ENCODE measurements at places on chromosomes 13 and 19.

- no peak for DNase-seq
Observed at GRCh38 chr13:73057284-73058063, 1.3 kb upstream of the KLF5 start.

DNA sequence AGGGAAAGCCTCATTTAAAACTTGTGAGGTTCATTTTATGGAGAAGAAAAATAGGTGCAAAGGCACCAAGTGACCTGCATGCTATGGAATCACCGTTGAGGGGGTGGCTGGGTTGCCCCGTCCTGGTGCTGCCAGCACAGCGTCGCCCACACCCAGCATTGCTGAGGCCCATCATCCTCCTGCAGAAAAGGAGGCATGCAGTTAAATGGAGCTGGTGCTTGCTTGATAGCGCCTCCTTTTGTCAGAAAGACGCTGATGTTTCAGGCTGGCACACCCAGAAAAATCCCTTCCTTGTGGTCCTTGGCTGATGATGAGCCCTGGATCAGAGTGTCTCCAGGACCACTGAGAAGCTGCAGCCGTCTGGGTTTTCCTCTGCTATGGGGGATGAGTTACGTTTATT is 36.9 kb downstream of the DHRS12 start:
- DNase-seq: no peak

DNA sequence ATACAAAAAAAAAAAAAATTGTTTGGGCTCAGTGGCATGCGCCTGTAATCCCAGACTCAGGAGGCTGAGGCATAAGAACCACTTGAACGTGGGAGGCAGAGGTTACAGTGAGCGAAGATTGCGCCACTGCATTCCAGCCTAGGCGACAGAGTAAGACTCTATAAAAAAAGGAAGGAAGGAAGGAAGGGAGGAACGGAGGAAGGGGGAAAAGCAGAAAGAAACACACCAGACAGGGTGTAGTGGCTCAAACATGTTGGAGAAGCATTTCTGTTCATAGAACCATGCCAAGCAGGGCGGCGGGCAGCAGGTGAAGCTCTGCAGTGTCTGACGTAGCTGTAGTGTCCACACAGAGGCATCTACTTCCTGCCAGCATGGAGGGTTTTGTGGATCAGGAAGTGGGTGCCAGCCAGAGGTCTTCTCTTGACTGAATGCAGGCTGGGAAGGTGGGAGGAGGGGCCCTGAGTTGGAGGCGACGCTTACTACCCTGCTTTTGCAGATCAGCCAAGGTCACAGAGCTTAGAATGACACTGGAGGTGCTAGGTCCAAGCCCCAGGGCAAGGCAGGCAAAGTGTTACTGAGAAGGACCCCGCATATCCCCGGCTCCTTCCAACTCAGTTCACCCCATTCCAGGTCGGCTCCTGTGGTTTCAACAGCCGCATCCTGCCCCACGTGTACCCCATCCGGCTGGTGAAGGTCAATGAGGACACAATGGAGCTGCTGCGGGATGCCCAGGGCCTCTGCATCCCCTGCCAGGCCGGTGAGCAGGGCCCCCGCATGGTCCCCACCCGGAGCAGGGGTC is 11.6 kb upstream of the PGLS start:
- DNase-seq: no peak

DNA sequence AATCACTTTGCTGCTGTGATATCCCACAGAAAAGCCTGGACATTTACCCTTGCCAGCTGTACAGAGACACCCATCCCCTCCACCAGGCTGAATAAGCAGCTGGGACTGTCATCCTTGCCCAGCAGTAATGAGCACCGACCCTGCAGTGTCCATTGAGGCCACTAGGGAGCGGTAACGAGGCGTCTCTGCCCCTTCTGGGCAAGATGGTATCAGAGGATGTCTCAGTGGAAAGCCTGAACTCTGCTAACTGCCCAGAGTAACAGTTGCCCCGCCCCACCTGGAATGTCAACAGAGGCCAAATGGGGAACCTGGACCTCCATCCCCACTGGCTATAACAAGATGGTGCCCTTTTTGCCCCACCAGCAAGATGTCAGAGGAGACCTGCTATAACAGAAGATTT is 22.8 kb upstream of the CEACAM20 start:
- no peak for DNase-seq

DNA sequence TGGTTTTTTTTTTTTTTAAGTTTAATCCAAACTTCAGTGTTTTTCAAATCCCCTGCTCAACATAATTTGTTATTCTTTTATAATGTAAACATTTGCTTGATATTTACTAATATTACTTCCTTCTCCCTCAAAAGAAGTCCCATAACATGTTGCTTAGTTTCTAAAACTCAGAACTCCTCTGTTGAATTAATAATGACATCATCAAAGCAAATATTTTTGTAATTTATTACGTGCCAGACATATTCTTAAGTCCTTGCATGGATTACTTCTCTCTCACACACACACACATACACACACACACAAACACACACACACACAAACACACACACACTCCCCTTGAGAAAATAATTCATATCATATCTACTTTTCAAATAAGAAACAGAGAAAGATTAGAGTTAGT is 1432.3 kb upstream of the SPRY2 start:
- DNase-seq: no peak

- no peak for DNase-seq
Observed at GRCh38 chr19:45474606-45475521, 7.1 kb downstream of the FOSB start.

DNA sequence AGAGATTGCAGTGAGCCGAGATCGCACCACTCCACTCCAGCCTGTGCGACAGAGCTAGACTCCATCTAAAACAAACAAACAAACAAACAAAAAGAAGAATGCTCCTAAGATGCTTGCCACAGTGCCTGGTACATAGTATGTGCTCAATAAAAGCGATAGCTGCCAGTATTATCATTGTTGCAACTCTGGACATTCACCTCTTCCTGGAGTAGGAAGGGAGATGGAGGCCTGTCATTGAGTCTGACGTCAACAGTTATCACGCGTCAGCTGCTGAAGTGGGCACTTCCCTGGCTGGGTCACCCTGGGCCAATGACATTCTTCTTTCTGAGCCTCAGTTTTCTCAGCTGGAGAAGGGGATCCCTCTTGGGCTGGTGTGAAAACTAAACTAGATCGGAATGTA is 4.2 kb upstream of the PLAUR start:
- DNase-seq: no peak

DNA sequence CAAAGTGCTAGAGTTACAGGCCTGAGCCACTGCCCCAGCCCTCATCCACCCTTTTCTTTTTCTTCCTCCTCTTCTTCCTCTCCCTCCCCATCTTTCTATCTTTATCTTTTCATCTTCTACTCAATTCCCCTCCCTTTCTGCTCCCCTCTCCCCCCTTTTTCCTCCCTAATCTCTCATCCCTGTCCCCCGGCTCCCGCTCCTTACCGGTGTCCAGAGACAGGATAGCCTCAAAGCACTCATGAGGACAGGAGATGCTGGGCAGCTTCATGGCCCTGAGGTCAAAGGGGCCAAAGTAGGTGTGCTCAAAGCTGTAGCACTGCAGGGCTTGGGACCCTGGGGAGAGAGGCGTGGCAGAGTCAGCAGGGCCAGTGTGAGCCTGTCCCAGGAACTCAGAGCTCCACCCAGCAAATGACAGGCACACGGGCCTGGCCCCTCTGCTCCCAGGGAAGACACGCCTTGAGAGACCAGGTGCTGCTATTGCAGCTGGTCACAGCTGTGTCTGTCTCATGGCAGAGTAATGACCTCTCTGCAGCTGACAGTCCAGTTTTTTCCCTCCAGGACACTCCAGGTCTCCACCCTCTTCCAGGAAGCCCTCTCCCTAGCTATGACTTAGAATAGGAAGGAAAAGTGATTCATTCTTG is 2.6 kb downstream of the LYPD5 start:
- DNase-seq: no peak

- no peak for DNase-seq
Observed at GRCh38 chr13:30222254-30222653, 85.1 kb downstream of the KATNAL1 start.

- DNase-seq: no peak
Observed at GRCh38 chr13:110811771-110812120, 98.2 kb downstream of the ING1 start.

GRCh38 chr13:40581277-40581579 is 85.2 kb downstream of the FOXO1 start:
- no peak for DNase-seq

DNA sequence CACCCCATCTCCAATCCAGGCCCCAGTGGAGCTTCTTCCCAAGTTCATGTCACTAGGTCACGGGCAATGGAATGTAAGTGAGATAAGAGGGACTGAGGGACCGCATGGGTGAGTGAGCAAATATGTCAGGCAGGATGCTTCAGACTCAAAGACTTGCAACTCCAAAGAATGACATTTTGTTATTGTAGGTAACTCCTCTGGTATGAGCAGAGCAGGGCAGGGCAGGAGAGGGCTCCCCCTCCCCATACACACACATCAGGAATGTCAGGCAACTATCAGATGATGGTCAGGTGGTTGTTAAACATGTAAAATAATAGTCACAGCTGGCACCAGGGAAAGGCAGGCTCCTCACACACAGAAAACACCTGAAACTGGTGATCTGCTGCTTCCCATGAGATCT is 10.6 kb downstream of the ERVV-2 start:
- no peak for DNase-seq

DNA sequence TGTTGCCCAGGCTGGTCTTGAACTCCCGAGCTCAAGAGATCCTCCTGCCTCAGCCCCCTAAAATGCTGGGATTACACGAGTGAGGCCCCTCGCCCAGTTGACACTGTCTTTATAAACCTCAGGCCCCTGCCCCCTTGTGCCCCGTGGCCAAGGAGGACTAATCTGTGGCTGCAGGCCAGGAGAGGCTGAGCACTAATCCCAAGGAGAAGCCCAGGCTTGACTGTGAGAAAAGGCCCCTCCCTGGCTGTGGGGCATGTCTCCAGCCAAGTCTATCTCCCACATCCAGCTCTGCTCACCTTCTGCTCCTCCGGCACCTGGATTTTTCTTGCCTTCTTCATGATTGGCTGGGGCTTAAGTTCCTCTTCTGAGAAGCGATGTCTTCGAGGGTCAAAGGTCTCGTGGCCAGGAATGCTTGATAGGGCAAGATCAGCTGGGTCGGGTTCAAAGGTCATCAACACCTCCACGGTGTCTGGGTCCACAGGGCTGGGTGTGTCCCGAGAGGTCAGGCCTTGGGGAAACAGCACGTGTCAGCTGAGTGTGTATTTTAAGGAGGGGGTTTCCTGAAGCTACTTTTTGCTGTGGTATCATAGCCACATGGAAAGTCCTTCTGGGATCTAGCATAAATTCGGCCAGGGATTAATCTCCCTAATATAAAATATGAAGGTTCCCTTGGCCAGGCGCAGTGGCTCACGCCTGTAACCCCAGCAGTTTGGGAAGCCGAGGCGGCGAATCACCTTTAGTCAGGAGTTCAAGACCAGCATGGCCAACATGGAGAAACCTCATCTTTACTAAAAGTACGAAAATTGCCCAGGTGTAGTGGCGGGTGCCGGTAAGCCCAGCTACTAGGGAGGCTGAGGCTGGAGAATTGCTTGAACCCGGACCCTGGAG is 3.8 kb downstream of the DBP start:
- DNase-seq: peak; percentile 36

- DNase-seq: no peak
Observed at GRCh38 chr13:41905600-41906254, 55.2 kb downstream of the VWA8 start.

- no peak for DNase-seq
Observed at GRCh38 chr19:50485284-50485955, 8.8 kb upstream of the GARIN5A start.

DNA sequence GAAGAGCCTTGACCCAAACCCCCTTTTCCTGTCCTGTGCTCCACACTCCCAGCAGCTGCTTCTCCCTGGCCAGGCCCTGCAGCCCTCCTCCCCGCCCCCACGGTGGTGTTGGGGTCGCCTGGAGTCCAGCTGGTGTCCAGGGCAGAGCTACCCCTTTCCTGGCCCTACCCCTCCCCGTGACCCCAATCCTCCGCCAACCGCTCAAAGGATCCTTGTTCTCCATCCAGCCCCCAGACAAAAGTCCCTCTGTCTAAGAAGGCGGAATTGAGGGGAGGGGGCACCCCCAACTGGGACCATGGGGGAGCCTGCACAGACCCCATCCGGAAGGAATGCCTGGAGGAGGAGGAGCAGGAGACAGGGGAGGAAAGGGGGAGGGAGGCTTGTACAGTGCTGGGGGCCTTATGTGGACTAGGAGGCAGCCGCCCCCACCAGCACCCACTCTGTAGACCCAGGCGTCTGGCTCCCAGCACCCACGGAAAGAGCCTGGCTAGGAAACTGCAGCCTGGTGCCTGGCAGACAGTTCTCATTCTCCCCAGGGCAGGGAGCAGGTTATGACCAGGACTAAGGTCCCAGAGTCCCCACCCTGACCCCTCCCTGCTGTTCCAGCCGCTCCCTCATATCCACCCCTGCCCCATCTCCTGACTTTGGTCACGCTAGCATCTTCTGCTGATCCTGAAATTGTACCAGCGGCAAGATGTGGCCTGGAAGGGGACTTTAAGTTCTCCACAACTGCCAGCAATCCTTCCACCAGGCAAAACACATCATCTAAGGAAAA is at the start of gene FXYD3:
TSS of gene FXYD3 (plus strand) at position 647 of the 775 bp plus-strand sequence. CDS start 3,554 bp downstream, outside the sequence.
- no peak for DNase-seq

DNA sequence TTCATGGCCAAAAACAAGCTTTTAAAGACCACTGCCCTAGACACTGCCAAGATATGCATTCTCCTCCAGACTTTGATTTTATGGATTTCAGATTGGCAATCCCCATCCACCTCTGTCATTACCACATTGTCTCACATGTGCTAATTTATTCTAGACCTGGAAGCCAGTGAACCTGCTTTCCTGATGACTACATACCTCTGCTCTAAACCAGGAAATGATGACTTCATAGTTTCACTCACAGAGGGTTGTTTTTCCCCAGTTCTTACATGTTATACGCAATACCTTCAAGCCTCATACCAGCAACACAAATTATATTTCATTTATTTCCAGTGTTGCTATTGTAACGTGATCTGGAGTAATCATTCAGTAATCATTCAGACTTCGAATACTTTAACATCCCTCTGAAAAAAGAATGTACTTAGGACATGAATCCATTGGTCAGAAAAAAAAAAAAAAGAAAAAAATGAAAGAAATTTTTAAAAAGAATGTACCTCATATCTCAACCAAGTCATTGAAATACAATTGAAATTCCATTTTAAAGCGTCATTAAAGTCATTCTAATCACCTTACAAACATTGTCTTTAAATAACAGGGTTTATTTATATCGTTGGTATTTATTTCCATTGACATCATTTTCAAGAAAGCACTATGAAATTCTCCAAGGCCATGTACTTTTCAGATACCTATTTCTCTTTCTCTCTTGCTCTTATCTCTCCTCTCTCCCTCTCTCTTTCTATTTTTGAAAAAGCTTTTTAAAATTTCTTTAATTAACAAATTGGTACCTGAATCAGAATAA is 33.4 kb upstream of the KLF5 start:
- DNase-seq: no peak

- DNase-seq: no peak
Observed at GRCh38 chr13:108911807-108912206, 282.4 kb downstream of the MYO16 start.

DNA sequence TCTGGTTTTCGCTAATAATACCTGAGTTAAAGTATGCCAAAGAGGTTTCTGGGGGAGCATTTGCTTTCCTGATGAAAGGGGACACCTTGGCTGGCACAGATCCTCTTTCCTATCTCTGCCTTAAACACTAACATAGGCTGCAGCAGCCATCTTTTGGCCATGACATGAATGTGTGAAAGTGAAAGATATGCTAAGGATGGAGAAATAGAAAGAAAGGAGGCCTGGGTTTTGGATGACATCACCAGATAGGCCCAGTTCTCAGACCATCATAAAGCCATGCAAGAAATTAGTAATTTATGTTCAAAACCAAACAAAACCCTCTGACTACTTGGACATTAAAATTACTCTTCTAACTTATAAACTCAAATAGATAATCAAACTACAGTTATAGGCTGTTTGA is 279.7 kb downstream of the COG6 start:
- DNase-seq: no peak

All from left cardiac atrium (tissue), 4 donors.